Stimulated activated CD4-positive, alpha-beta T cell treated with anti-CD3 and anti-CD28 coated beads, Interleukin-2, amount 100 ng/mL, for 24 hours (primary cell): ENCODE measurements at places on chromosomes 3 and 15.

DNA sequence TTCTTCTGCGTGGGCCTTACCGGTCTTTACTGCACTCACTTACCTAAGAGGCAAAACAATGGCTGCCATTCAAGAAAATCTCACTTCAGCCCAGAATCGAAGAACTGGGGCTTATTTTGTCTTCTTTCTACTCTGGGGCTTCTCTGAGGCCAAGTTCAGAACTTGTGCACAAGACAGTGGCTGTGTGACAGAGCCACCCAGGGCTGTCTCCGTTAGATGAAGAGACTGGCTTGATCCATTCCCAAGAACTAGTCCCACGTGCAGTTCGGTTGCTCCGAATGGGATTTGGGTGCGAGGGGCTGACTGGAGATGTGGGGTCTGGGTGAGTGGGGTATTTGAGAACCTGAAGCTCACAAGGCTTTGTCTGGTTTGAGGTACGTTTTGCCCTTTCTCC lies 795 bp upstream of the TCF12 start:
- no peak for DNase-seq

DNA sequence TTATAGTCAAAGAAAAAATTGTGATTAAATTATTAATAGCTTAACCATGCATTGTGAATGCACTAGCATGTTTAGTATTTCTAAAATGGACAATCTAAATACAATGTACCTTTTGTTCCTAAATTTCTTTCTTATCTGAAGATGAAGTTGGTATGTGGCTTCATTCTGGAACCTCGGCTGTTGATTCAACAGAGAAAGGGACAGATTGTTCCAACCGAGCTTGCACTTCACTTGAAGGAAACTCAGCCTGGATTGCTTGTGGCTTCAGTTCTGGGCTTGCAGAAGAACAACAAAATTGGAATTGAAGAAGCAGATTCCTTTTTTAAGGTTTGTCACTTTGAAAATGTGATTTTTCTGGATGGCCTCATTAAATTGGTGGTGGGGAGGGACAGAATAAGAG lies 32.6 kb downstream of the HPS3 start:
- DNase-seq, result no peak

- peak; percentile 25 for DNase-seq
Observed at GRCh38 chr15:89575656-89576416, 567 bp downstream of the TICRR start.

GRCh38 chr3:155281912-155282311 lies 11.6 kb downstream of the STRIT1 start:
- no peak for DNase-seq

DNA sequence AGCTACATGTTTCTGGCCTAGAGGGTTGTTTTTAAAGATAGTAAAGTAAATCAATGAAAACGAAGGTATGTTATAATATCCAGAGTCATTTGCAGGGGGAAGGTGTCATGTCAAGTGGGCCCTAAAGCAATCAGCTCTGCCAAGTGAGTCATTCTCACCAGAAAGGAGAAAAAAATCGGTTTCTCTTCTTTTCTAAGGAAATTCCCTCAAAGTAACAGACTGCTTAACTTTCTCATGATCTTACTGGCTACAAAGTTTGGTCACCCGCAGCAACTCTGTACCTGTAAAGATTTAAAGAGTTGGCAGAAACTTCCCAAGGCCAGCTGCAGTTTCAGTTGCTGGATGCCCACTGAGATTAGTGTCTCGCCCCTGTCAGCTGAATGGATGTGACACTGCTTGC lies 5.5 kb upstream of the FSIP1 start:
- no peak for DNase-seq

DNA sequence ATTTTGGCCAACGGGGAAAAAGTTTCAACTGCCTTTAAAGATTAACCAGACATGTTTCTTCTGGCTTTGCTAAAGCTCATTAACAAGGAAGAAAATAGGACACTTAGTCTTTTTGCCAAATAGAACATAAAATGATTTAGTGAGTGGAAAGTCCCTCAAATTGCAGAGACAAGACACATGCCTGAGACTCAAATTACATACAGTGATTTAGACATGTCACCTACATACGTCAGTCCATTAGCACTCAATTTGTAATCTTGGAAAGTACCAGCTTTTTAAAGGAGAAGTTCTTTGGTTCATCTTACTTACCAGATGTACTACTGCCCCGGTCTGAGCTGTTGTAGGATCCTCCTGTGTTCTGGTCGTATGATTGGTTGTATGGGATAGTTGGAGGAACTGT lies 1134.2 kb downstream of the ROBO1 start:
- no peak for DNase-seq

DNA sequence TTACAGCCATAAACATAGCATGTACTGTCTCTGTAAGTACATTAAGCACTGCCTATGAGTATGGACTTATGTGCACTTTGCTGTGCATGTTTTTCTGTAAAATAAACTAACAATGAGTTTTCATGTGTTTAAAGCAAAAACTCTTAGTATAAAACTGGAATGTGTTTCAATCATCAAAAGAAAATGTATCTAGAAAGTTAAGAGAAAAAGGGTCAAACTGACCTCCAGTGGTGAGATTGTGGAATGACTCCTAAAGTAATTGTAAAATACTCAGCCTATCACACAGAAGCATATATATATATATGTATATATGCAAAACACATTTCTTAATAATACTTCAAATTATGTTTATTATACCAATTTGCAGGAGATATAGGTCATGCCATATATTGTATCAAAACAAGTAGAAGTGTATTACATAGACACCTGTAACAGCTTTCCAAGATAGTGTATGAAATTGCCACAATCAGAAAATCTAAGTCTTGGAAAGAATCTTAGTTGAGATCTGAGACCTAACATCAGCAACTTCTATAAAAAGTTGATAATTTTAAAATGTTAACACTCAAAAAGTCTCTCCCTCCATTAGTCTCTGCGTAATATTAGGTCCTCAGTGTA lies 199.6 kb downstream of the FMN1 start:
- no peak for DNase-seq

- DNase-seq, result no peak
Observed at GRCh38 chr15:25862071-25862471, 1.1 kb downstream of the ATP10A start.

DNA sequence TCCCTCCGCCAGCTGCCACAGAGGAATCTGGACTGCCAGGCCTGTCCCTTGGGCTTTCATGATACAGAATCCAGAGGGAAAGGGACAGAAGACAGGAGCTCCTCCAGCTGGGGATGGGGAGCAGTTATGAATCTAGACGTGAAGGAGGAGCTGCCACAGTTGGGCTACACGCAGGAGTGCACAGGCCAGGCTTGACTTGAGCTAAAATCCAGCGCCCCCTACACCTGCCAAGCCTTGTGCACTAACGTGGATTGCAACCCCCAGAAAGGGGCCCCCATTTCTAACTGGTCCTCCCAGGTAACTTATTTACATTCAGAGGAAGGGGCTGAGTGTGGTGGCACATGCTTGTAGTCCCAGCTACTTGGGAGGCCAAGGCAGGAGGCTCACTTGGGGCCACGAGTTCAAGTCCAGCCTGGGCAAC lies 14.3 kb downstream of the KLHL6 start:
- DNase-seq, result no peak

GRCh38 chr3:169420429-169420828 lies 243.1 kb downstream of the MECOM start:
- DNase-seq, result no peak
